ENCODE measurements at places on chromosomes 4 and X. TPM values are rescaled to one million over a fixed set of nuclear protein-coding genes. Genes with fewer than 3 reads are reported as not detected.

The JAKMIP1 gene
- total RNA-seq: not detected

The MAGEB1 gene
- not detected for total RNA-seq

The PI4K2B gene
- total RNA-seq: 26.6 TPM

- H3K27me3 ChIP-seq: no peaks in the 10 kb centered on the region
- peak; percentile 72 for DNase-seq
- no peaks in the 10 kb centered on the region for H3K36me3 ChIP-seq
- H3K27ac ChIP-seq: peak overlapping the region; percentile 93
These were observed 672.2 kb upstream of the AMOT start for GRCh38 chrX:113512700-113513395.

DNA sequence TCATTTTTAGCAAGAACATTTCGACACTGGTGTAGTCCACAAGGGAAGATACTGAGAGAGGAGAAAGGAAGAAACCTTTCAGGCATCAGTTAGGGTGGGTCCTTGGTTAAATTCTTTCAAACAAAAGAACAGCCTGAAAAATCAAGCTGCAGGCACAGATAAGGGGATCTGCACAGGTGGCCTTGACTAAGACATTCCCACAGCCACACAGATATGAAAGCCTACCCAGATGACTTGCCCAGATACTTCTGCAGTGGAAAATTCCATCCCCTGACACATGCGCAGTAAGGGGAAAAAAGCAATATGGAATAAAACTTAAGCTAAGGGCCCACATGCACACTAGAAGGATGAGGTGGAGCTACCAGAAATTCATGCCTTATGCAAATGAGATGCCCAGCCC lies 8.9 kb upstream of the TMEM165 start:
- DNase-seq: no peak
- H3K36me3 ChIP-seq: no peaks in the 10 kb centered on the region
- peaks cover 2% of the 10 kb centered on the region for H3K27me3 ChIP-seq
- H3K27ac ChIP-seq: no peak overlapping the region
- H3K4me3 ChIP-seq: no peak overlapping the region

GRCh38 chr4:117941611-117942010 lies 92.7 kb upstream of the NDST3 start:
- no peak overlapping the region for H3K4me3 ChIP-seq
- H3K4me1 ChIP-seq: no peaks in the 10 kb centered on the region
- H3K27ac ChIP-seq: no peak overlapping the region

DNA sequence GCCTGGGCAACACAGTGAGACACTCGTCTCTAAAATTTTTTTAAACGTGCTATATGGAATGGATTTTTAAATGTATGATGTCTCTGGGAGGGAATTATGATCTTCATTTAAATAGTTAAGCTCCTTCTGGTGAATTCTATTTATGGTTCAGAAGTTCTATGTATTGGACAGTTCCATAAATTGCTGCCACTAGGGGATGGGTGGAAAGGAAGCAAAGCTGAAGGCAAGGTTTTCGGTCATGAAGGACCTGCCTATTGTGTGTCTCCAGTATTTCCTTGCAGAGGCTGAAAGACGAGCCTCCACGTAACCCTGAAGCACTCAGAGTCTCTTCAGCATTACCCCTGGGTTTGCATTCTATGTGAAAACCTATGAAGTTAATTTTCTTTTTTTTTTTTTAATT lies 451.5 kb upstream of the FAT1 start:
- H3K27ac ChIP-seq: no peak overlapping the region
- H3K4me3 ChIP-seq: no peak overlapping the region
- H3K27me3 ChIP-seq: no peaks in the 10 kb centered on the region
- no peak for DNase-seq
- H3K36me3 ChIP-seq: no peaks in the 10 kb centered on the region

GRCh38 chrX:7545564-7545963 lies 297.4 kb upstream of the VCX start:
- no peak for DNase-seq
- no peak overlapping the region for H3K4me3 ChIP-seq
- no peaks in the 10 kb centered on the region for H3K4me1 ChIP-seq
- H3K36me3 ChIP-seq: no peaks in the 10 kb centered on the region

GRCh38 chr4:76055016-76055415 lies 19.1 kb upstream of the CXCL11 start:
- H3K36me3 ChIP-seq: no peaks in the 10 kb centered on the region
- no peak for DNase-seq
- no peak overlapping the region for H3K27ac ChIP-seq
- H3K4me3 ChIP-seq: no peak overlapping the region
- no peaks in the 10 kb centered on the region for H3K4me1 ChIP-seq

GRCh38 chrX:129495900-129496299 lies 27.4 kb downstream of the SMARCA1 start:
- H3K4me3 ChIP-seq: peak overlapping the region; percentile 39
- no peaks in the 10 kb centered on the region for H3K27me3 ChIP-seq
- peaks cover 12% of the 10 kb centered on the region for H3K36me3 ChIP-seq
- peak overlapping the region; percentile 74 for H3K27ac ChIP-seq
- H3K4me1 ChIP-seq: peaks cover 39% of the 10 kb centered on the region

All from HFFc6 (cell line).